ENCODE measurements at places on chromosomes 4 and X.

- DNase-seq: no peak
Measured at GRCh38 chr4:61275241-61275640, 75.1 kb downstream of the ADGRL3 start.

DNA sequence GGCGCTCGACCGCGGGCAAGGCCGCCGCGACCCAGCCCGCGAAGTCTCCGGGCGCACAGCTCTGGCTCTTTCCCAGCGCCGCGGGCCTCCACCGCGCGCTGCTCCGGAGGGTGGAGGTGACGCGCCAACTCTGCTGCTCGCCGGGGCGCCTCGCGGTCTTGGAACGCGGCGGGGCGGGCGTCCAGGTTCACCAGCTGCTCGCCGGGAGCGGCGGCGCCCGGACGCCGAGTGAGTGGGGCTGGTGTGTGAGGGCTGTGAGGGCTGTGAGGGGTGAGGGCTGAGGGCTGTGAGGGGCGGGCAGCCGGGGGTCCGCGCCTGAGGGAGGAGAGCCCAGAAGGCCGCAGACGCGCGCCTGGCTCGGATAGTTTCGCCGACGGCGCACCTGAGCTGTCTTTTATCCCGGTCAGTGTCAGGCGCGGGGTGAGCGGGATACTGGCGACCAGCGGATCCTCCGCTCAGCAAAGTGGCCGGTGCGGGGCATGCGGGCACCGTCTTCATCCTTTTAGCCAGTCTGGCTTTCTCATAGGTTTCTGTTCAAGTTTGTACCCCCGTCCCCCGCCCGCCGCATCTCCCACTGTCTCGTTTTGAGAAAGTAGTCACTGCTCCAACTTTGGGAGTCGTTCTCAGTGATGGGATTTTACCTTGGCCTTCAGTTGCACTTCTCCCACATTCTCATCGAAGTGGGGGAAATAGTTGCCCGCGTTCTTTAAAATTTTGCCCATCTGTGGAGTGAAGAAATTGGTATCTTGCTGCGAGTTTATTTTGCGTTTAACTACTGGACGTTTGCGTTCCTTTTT lies 586 bp downstream of the HERC5 start:
- DNase-seq: peak; percentile 42

- no peak for DNase-seq
Measured at GRCh38 chr4:109083911-109084310, 218.5 kb downstream of the COL25A1 start.

DNA sequence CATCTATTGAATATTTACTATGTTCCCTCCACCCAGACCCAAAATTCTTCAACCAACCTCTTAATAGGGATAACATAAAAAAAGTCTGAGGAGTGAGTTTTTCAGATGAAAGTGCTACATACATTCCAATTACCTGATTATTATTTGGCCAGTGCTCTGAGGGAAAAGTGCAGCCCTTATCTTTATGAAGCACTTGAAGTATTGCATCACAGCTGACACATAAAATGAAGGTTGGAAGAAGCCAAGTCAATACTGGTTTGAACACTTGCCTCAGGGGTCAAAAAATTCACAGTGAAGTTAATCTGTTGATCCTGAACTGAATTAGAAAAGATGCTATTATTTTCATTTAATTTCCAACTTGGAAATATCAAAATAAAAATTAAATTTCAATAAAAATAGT lies 498.9 kb downstream of the INPP4B start:
- DNase-seq: no peak

- DNase-seq: no peak
Measured at GRCh38 chrX:148695255-148695654, 194.8 kb downstream of the AFF2 start.

DNA sequence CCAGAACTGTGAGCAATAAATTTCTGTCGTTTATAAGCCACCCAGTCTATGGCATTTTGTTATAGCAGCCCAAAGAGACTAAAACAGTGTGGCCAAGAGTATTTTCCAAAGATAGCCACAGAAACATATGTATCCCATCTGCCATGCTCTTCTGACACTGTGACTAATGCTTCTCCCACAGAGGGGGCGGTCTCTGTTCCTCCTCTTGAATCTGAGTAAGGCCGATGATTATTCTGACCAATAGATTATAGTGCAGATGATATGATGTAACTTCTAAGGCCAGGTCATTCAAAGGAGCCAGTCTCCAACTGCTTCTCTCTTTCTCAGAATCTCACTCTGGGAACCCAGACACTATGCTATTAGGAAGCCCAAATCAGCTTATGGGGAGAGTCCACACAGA lies 570.7 kb downstream of the BCOR start:
- no peak for DNase-seq

- peak; percentile 84 for DNase-seq
Measured at GRCh38 chr4:151325111-151325948, at the start of gene SH3D19. SH3D19 (minus strand) TSS chr4:151325605; CDS start chr4:151325352, 253 bp downstream.

DNA sequence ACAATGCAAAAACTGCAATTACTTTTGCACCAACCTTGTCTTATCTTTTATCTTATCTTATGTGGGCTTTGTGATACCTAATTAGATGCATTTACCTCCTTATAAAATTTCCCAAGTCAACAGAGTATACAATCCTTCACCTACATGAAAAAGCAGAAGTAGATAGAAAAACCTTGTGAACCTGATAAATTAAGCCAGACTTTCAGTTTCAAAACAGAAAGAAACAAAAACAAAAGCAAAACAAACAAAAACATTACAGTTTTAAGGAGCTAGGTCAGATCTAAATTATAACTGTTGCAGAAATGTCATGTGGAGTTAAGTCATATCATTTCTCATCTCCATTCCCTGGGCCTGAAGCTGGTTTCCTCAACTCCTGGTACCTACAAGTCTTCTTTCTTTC lies 24.9 kb upstream of the CXXC4 start:
- DNase-seq: no peak

GRCh38 chr4:88018466-88018865 lies 11.0 kb downstream of the PKD2 start:
- peak; percentile 50 for DNase-seq

DNA sequence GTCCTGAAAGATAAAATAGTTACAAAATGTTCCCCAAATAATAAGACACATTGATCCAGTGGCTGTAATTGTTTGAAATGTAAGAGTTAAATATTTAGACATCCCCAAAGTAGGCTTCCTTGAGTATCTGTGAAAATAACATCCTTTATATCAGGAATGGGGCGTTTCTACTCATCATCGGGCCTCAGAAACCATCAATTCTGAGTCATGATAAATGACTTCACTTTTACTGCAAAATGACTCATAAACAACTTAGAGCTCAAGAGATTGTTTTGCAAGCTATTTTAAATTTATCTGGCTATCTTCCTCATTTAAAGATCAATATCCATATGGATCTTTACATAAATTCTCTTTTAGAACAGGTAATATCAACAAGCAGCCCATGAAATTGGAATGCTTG lies 369.4 kb upstream of the CNKSR2 start:
- no peak for DNase-seq

DNA sequence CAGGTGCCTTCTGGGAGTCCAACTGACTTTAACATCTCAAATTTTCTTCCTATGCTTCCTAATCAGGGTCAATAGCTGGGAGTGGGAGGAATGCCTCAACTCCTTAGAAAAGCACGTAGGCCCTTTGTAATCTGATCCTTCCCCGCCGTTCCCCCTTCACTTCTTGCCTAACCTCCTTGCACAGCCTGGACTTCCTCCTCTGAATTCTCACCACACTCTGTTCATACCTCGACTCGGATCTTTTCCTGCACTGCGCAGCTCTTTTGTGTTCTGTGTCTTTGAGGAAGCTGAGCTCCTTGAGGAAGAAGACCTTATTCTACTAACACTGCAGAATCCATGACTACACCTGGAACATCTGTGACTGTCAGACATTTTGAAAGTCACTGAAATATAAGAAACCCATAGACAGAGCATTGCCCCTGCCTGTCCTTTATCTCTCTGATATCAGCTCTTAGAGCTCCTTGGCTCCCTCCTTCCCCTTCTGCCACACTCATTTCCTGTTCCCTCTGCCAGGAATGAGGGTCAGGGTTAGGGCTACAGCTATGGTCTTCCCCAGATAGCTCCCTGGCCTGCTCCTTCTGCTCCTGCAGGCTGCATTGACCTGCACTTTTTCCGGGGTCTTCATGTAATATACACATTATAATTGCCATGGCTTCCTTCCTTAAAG lies 140.2 kb upstream of the LDB2 start:
- no peak for DNase-seq

DNA sequence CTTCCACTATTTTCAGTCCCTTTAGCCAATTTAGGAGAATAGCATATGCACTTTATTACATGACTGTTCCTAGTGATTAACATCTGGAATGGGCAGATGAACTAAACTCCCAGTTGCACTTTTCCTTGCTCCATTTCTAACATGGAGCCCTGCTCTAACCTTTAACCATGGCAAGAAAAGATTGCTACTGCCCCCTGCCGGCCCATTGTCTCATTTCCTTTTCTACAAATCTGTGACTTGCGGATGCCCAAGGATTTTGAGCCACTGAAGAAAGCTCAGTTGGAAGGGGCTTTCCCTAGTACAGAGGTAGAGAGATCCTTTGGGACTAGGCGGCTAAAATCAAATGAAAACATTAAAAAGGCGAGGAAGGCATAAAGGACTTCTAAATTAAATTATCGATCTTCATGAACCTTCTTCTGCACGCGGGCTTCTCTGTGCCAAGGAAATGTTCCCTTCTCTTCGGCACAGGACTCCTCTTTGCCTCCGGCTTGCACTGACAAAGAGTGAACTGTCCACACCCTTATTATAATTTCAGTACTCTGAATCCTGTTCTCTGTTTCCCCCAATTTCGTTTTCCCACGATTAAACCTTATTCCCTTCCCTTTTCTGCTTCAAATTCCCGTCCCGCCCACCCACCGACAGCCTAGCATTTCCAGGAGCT lies 577 bp upstream of the GLRA2 start:
- DNase-seq: peak; percentile 23

DNA sequence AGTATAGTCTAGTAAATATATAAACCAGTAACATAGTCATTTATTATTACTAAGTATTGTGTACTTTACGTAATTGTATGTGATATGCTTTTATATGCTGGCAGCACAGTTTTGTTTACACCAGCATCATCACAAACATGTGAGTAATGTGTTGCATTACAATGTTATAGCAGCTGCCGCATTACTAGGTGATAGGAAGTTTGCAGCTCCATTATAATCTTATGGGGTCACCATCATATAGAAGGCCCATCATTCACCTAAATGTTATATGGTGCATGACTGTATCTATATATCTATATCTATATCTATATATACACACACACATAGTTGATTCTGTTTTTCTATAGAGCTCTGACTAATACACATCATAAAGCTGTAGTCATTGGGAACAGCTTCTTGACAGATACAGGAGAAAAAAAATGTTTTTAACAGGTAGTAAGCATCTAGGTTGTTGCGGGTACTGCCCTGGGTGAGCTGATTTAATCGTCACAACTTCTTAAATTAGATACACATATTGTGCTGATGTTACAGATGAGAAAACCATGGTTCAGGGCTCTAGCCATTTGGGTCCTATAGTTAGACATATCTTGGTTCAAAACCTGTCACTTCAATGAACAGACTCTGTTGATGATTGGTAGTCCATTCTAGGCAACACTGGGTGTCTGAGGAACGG lies 77.9 kb downstream of the CLNK start:
- no peak for DNase-seq

GRCh38 chr4:70927502-70928137 lies 25.5 kb downstream of the MOB1B start:
- no peak for DNase-seq

GRCh38 chr4:121256887-121257466 lies 92.9 kb upstream of the TNIP3 start:
- DNase-seq: no peak

- no peak for DNase-seq
Measured at GRCh38 chr4:81096566-81096965, 66.1 kb downstream of the BMP3 start.

- no peak for DNase-seq
Measured at GRCh38 chr4:55008166-55009056, 117.0 kb downstream of the KDR start.

DNA sequence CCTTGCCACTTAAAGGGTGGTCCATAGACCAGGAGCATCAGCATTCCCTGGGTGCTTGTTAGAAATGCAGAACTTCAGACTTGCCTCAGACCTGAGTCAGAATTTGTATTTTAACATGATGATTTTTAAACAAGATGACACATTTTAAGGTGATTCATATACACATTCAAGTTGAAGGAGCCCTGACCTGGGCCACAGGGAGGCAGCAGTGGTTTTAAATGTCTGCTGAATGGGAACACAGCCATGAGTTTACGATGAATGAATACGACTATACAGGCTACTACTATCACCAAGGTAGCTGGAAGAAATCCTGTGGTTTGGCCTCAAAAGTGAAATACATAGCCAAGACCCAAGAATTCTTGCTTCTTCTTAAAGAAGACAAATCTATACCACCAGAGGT lies 2.9 kb downstream of the HDAC8 start:
- no peak for DNase-seq

GRCh38 chr4:177546745-177547144 lies 104.5 kb upstream of the AGA start:
- DNase-seq: no peak

DNA sequence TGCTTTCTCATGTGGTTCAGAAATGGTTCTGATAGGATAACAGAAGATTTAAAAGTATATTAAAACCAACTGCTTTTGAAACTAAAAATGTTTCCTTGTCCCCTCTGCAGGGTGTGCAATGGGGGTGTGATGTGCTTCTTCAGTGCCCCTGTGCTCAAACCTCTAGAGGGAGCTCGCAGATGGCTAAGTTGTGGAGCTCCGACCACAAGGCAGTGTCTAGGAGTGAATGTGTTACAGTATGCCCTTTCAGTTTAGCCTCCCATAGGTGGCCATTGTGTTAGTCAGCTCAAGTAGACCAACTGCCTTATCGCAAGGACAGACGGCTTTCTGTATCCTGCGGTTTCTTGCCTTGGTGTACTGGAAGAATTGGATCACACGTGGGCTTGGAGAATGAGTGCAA lies 130.5 kb downstream of the TENT5D start:
- no peak for DNase-seq

GRCh38 chrX:103483720-103484119 lies 35.6 kb downstream of the RAB40A start:
- no peak for DNase-seq

- no peak for DNase-seq
Measured at GRCh38 chr4:48343551-48343950, 2.2 kb downstream of the SLAIN2 start.
